ENCODE measurements at places on chromosomes 11 and 22.

DNA sequence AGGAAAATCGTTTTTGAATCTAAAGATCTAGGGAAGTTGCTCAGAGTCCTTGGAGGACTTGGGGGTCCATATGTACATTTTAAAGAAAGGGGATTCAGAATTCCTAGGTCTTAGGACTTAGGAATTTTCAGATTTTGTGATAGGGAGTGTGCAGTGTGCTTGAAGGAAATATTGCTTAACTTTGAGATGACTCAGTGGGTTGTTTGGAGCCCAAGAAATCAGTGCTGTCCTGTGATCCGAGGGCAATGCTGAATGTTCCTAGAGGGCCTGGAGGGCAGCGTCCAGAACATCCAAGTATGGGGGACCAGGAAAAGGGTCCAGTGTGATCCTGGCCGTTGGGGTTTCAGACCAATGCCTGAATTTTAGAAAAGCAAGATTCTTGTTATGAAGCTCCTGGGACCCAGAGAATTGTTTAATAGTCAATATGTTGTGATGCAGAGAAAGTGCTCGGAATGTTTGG is 3.1 kb upstream of the IGF2 start:
- DNase-seq, result no peak

- DNase-seq, result no peak
Observed at GRCh38 chr22:24938741-24939341, 7.7 kb downstream of the LHFPL7 start.

DNA sequence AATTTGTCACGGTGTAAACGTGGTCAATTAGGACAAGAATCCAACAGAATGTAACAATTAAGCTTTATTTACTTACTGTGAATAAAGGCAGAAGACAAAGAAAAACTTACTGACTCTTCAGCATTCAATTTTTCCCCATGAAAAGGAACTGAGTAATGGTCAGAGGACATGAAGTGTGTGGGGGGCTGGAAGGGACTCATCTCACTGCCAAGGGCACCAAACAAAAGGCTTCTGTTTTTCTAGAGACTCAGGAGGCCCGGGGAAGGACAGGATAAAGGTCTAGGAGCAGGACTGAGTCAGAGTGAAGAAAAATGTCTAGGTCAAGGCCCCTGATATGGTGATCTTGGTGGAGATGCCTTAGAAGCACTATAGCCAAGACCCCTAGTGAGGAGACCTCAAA is 564.2 kb upstream of the ANO5 start:
- DNase-seq, result no peak

GRCh38 chr11:10490032-10490397 is 35.0 kb downstream of the AMPD3 start:
- DNase-seq, result peak; percentile 16

DNA sequence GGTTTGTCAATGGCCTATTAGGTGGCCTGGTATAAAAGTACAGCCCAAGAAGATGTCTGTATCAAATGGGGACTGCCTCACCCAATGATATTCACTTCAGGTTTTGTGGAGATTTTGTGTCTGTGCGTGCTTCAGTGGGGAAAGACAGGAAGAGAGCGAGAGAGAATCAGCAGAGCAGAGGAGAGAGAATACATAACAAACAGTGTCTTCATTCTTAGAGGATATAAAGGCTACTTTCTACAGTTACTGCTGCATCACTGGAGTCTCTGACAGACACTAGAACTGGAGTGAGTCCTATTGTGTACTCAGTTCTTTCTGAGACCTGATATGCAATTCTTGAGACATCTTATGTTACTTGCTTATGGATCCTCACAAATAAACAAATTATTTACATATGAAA is 115.0 kb downstream of the CASP12 start:
- no peak for DNase-seq
